ENCODE measurements at places on chromosomes 12 and 14.

- no peak for DNase-seq
Measured at GRCh38 chr14:56979936-56980335, 169.7 kb upstream of the OTX2 start.

DNA sequence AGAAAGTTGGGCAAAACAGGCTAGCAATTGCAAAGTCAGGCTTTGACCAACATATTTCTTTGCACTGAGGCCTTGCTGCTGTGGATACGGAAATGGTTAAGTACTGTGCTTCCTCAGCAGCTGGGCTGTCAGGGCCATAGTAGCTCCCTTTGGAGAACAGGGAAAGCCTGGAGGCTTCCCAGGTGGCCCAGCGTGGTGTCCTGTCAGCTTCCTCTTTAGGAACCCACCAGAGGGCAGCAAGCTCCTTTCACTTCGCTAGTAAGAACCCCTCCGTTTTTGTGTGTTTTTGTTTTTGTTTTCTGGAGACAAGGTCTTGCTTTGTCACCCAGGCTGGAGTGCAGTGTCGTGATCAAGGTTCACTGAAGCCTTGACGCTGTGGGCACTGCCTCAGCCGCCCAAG lies 1.7 kb upstream of the CFAP251 start:
- no peak for DNase-seq

GRCh38 chr12:115966376-115966775 lies 311.1 kb downstream of the MED13L start:
- no peak for DNase-seq

DNA sequence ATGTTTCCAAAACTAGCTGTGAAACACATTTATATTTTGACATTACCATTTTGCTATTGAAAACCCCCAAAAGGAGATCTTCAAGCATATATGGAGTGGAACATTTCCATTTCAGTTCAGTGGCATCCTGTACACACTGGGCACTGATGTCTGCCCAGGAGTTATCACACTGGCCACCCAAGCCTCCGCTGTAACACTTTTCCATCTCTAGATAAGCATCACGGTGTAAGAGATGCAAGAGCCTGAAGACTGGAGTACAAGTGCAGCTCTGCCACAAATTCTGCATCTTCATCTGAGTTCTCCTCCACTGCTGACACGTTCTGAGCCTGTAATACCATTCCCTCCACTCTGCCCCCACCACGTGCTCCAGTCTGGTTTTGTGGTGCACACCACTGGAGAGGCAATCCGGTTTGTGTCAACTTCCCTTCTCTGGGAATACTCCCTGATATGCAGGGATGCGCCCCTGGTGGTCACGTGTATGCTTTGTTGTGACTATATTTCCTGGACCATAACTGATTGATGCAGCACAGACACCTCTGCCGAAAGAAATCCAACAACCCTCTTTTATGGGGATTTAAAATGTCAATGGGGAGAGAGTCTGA lies 12.7 kb downstream of the SPTLC2 start:
- no peak for DNase-seq

- no peak for DNase-seq
Measured at GRCh38 chr12:67595365-67595764, 53.2 kb upstream of the DYRK2 start.

- no peak for DNase-seq
Measured at GRCh38 chr14:25110106-25110505, 60.2 kb upstream of the STXBP6 start.

GRCh38 chr12:26000898-26001297 lies 42.4 kb downstream of the RASSF8 start:
- no peak for DNase-seq

DNA sequence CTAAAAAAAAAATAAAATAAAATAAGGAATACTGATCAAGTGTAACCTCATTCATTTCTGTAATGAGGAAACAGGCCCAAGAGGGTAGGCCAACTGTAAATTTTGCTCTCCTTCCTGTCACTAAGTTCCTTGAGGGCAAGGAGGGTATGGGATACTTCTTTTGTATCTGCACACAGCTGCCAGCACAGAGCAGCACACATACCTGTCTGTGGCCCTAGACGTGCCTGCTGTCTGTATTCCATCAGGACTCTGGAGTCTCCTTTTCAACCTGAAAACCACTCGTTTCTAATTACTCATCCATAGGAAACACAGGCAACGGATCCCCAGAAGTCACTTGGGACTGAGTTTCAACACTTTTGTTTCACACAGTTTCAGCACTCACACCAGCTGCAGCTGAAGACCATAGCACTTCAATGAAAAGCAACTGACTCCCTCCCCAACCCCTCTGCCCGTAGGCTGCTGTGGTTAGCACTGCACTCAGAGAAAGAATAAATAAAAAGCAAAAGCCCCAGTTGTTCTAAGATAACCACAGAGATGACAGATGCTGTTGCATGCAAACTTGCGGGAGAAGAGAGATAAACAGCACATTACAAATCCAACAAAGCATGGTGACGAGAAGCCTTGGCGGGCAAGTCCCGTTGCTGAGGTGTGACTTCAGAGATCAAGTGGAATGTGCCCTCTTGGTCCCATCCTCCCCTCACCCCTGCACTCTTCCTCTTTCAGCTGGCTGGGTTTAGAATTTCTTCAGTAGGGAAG lies 24.9 kb downstream of the CRACR2A start:
- DNase-seq, result no peak

GRCh38 chr12:11958221-11959091 lies 112.3 kb upstream of the BCL2L14 start:
- no peak for DNase-seq

DNA sequence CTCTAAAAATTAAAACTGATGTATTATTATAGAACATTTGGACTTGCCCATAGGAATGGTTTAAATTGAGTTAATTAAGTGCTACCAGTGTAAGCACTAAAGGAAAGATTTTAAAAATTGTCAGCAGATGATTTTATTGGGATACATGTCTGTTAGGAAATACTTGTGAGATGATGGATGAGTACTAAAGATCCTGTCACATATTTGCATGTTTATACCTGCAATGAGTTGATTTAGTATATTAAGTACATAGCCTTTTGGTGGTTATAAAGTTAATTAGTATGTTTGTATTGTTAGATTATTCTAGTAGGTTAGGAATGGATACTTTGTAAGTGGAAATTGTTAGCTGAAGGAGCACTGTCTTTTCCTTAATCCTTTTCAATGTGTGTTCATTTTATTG lies 67.2 kb downstream of the CCDC91 start:
- no peak for DNase-seq

DNA sequence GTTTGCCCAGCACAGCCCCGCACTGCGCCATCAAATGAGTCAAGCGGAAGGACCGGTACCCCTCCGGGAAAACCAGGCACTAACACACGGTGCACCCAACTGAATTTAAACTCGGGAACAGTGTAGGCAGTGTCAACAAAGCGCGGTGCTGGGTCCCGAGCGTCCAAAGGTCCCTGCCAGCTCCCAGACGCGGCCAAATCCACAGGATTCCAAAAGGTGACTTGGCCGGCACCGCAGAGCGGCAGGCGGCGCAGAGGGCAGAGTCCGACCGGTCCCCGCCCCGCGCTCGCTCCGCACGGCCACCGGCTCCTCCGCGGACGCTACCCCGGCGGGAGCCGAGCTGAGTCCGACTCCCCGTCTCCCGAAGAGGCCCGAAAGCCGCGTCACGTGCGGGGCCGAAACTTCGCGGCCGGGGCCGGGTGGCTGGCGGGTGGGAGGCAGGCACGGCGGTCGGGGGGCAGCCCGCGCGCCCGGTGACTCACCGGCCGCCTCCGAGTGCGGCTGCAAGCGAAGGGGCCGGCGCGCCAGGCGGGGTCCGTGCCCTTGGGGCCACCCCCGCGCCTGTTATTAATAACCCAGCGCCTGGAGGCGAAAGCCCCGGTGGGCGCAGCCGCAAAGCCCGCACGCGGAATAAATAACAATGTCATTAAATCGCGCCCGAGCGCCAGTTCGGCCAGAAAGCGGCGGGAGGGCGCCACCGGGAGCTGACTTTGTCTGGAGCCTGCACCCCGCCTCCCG lies 863 bp downstream of the DENND5B start:
- no peak for DNase-seq

GRCh38 chr12:6866920-6867412 lies 365 bp upstream of the TPI1 start:
- DNase-seq, result no peak
